ENCODE measurements at places on chromosomes 12 and 14.

- DNase-seq = no peak
Measured at GRCh38 chr12:25764892-25765291, 193.6 kb upstream of the RASSF8 start.

- DNase-seq = no peak
Measured at GRCh38 chr14:90277581-90278198, 21.3 kb downstream of the PSMC1 start.

GRCh38 chr12:112973818-112974231 is 4.5 kb upstream of the OAS2 start:
- DNase-seq = no peak

GRCh38 chr12:124828264-124829007 is 35.2 kb downstream of the SCARB1 start:
- no peak for DNase-seq

DNA sequence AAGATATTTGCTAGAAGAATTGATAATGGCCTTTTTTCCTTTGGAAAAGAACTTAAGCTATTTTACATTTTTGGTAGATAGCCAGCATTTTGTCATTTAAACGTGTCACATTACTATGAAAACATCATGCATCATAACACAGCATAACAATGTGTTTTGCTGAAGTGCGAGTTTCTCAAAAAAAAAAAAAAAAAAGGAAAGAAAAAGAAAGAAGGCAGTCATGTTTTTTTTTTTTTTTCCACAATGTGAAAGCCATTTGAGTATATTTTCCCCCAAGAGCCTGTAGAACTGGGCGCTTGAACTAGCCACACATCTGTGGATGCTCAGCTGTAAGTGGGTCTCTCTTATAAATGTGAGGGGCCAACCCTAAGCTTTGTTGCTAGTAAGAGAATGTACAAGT is 300.1 kb downstream of the AKAP6 start:
- DNase-seq = no peak

GRCh38 chr12:47821346-47821706 is 1.6 kb upstream of the HDAC7 start:
- DNase-seq = no peak

- DNase-seq = no peak
Measured at GRCh38 chr14:23580948-23581281, 2.3 kb upstream of the JPH4 start.

GRCh38 chr14:36659010-36659821 is 2.4 kb upstream of the PAX9 start:
- DNase-seq = no peak

DNA sequence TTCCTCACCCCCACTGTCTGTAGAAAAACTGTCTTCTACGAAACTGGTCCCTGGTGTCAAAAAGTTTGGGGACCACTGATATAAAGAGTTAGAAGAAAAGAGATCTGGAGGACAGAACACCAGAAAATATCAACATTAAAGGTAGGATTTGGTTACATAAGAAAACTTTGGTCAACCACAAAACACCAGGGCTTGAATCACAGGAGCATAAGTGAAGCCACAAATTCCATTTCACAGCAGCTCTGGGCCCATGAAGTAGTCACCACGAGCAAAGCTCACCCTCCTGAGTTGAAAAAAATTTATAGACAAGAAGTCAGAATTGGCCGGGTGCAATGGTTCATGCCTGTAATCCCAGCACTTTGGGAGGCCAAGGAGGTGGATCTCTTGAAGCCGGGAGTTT is 19.4 kb downstream of the RALGAPA1 start:
- no peak for DNase-seq

DNA sequence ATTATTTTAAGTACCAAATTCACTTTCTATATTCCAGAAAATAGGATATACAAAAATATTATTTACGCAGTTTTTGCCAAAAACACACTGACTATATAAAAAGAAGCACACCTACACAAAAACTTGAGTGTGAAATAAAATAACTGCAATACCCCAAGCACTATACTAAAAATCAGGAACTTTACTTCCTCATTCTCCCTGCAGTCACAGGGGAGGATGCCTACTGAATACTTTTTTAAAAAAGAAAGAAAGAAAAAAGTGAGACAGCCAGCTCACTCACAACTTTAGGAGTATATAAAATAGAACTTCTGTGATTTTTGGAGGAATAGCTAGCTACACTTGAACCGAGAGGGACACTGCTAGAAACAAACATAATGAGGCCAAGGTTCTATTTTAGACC is 12.2 kb downstream of the RPS6KA5 start:
- no peak for DNase-seq

- DNase-seq = no peak
Measured at GRCh38 chr14:51862860-51863259, 2.4 kb downstream of the GNG2 start.
